ENCODE measurements at places on chromosomes 2 and 18. TPM values are rescaled to one million over a fixed set of nuclear protein-coding genes. Genes with fewer than 3 reads are reported as not detected.

DNA sequence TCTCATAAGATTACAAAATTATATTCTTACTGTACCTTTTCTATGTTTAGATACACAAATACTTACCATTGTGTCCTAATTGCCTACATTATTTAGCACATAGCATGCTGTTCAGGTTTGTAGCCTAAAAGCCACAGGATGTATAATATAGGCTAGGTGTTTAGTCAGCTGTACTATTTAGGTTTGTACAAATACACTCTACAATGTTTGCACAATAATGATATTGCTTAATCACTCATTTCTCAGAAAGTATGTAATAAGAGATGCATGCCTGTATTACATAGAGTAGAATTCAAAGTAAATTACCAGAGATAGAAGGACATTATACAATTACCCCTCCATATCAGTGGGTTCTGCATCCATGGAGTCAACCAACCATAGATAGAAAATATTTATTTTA lies 201.1 kb upstream of the COL3A1 start:
- H3K4me1 ChIP-seq = no peaks in the 10 kb centered on the region
- no peak overlapping the region for H3K27ac ChIP-seq
- no peaks in the 10 kb centered on the region for H3K36me3 ChIP-seq
- H3K27me3 ChIP-seq = no peaks in the 10 kb centered on the region
- no peak overlapping the region for H3K4me3 ChIP-seq
- DNase-seq = no peak

GRCh38 chr2:174682007-174682577 lies 82.2 kb downstream of the CHRNA1 start:
- H3K27me3 ChIP-seq = no peaks in the 10 kb centered on the region
- peak overlapping the region; percentile 92 for H3K4me3 ChIP-seq
- no peaks in the 10 kb centered on the region for H3K36me3 ChIP-seq
- DNase-seq = no peak

DNA sequence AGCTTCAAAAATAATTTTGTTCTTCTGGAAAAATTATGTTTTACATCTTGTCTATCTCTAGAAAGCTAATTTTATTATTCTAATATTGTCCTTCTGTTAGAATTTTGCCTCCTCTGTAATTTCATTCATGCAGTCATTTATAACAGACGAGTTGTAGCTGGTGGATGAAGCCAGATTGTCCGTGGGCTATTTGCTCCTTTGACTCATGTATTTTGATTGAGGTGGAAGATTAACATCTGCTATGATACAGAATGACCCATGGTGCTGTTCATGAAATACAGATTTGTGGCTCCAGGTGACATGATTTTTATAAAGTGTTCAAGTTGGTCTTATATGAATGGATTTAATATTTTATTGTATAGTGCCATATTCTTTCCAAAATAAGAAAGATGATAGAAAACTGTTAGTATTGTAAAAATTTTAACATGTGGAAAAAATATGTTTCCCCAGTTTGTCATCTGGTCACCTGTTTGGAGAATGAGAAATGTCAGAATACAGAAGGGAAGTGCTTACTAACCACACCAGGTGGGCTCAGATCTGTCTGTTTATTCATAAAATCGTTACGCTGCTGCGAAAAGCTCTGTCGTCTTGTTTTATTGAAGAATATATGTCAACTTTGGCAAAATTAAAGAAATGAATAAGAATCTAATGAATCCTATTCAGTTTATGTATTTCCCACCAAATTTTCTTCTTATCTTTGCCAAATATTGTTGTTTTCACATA lies 20.4 kb upstream of the L3MBTL4 start:
- no peaks in the 10 kb centered on the region for H3K27me3 ChIP-seq
- H3K4me3 ChIP-seq = no peak overlapping the region

DNA sequence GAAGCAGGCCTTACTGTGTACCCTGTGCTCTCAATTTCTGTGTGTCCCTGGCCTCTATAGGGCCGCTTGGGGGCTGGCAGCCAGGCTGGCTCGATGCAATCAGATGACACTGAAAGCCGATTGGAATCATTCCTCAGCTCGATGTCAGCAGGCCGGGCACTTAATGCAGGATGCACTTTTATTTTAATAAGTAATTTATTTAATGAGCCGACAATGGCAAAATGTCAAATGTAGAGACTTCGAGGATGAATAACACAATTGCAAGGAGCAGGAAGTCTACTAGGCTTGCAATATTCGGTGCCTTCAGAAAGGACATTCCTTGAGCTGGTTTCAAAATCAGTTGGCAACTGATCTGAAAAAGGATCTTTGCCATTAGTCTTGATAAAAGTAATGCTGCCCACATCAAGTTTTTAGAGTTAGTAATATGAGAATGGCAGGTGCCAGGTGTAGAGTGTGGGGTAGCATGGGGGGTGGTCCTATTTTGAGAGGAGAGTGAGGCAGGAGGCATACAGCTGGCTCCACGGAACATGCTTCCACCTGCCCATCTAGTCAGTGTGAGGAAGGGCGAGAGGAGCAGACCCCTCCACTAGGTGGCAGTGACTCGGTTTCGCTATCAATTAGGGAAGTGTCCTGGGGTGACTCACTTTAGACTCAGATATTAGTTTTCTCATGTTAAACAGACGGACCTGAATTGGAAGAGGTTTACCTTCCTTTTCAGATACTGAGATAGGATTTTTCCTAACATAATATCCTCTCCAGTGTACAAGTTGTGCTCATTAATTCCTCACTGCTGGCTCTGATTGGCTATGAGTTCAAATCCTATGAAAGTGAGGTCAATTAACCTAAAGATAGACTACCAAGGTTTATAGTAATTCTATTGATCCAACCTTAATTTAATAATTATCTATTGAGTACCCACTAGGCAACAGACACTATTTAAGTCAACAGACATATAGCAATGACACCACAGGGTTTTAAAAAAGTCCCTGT lies 80.9 kb downstream of the NABP1 start:
- H3K4me1 ChIP-seq = no peaks in the 10 kb centered on the region
- peak overlapping the region; percentile 25 for H3K27ac ChIP-seq
- DNase-seq = no peak
- no peak overlapping the region for H3K4me3 ChIP-seq
- H3K27me3 ChIP-seq = no peaks in the 10 kb centered on the region
- H3K36me3 ChIP-seq = no peaks in the 10 kb centered on the region

DNA sequence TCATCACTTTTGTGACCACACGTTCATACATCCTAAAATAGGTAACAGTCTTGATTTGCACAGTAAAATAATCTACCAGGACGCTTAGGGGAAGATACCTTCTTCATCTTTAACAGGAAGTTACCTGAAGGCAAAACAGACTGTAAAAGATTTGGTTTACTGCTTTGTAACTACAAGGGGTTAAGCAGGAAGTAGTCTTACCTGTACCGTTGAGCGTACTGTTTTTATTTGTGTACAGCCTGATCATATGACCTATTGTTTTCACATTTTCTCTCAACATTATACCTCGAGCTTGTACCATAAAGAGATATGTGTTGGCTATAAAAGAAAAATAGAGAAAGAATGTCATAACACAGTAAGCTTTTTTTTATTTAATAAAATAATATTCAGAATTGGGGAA lies 18.3 kb downstream of the B4GALT6 start:
- no peaks in the 10 kb centered on the region for H3K27me3 ChIP-seq
- no peak overlapping the region for H3K4me3 ChIP-seq
- no peaks in the 10 kb centered on the region for H3K4me1 ChIP-seq
- no peak overlapping the region for H3K27ac ChIP-seq
- DNase-seq = no peak
- no peaks in the 10 kb centered on the region for H3K36me3 ChIP-seq

- no peak overlapping the region for H3K4me3 ChIP-seq
- H3K4me1 ChIP-seq = no peaks in the 10 kb centered on the region
- H3K27ac ChIP-seq = peak overlapping the region; percentile 46
- no peak for DNase-seq
- H3K36me3 ChIP-seq = peaks cover under 1% of the 10 kb centered on the region
- H3K27me3 ChIP-seq = no peaks in the 10 kb centered on the region
Observed at GRCh38 chr2:189559579-189560272, 20.9 kb downstream of the SLC40A1 start.

DNA sequence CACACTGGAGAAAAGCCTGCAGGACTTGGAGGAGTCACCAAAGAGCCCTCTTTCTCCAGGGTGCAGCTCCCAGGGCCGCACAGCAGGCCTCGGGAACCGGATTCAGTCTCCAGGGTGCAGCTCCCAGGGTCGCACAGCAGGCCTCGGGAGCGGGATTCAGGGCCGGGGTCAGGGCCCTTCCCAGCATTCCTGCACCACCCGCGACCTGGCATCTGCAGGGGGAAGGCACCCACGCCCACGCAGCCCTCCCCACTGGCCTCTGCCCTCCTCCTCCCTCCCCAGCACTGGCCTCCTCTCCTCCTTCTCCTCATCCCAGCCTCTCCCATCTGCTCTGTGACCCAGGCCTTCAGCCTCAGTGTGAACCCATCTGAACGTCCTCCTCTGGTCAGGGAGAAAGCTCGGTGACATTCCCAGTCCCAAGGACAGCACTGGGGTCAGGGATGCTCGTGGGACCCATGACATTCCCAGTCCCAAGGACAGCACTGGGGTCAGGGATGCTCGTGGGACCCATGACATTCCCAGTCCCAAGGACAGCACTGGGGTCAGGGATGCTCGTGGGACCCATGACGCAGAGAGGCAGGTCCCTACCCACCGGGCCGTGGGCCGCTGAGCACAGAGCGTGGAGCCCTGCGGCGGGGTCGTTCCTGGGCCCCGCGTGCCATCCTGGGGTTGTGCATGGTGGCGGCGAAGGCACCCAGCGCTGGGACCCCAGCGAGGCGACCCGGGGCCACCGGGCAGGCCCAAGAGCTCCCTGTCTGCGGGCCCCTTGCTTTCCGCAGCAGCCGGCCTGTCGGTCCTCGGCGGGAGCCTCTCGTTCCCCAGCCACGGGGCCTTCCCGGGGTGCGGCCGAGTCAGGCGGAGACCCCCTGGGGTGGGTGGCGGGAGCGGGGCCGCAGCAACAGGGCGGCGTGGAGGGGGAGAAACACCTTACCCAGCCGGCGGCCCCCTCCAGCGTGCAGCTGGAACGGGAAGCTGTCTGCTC lies 550.2 kb upstream of the SALL3 start:
- H3K27ac ChIP-seq = no peak overlapping the region
- peaks cover 9% of the 10 kb centered on the region for H3K27me3 ChIP-seq
- H3K4me1 ChIP-seq = no peaks in the 10 kb centered on the region

DNA sequence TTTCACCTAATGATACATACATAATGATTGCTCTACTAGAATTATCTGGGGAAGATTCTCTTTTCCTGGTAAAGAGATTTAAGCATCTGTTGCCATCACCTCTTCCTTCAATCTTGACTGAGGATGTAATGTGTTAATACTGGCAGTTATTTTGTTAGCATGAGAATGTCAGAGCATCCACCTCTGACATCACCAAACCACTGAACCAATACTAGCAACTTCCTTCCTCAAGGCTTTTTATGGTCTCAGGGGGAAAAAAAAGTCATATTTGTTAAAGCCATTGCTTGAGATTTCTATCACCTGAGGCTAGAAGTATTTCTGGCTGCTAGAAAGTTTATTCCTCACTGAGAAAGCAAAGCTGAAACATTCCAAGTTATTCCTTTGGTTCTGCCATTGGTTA lies 48.5 kb downstream of the DSEL start:
- no peaks in the 10 kb centered on the region for H3K36me3 ChIP-seq
- H3K4me1 ChIP-seq = no peaks in the 10 kb centered on the region
- H3K4me3 ChIP-seq = no peak overlapping the region
- no peak for DNase-seq

- H3K4me1 ChIP-seq = no peaks in the 10 kb centered on the region
- H3K27ac ChIP-seq = no peak overlapping the region
- no peaks in the 10 kb centered on the region for H3K36me3 ChIP-seq
- DNase-seq = no peak
- H3K27me3 ChIP-seq = no peaks in the 10 kb centered on the region
- H3K4me3 ChIP-seq = no peak overlapping the region
Observed at GRCh38 chr18:43279015-43279744, 1.9 kb upstream of the SYT4 start.

DNA sequence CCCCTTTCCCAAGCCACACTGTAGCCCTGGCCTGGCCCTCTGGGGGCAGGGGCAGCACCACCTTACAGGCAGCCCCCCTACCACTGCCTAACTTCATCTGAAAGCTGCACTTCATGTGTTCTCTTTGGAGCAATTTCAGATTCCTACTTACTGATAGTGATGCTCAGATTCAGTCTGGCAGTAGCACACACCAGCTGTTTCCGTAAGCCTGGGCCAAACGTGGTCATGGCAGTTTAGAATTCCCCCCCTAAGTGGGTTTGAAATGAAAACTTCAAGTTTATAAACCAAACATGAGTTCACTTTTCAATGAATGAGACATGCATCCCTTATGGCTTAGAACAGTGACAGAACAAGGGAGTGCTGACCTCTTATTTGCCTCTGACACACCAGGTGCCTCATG lies 29.4 kb downstream of the GDF7 start:
- DNase-seq = no peak
- no peaks in the 10 kb centered on the region for H3K36me3 ChIP-seq
- H3K27me3 ChIP-seq = no peaks in the 10 kb centered on the region
- H3K4me3 ChIP-seq = no peak overlapping the region

GRCh38 chr2:124122340-124122739 lies 97.3 kb downstream of the CNTNAP5 start:
- H3K4me3 ChIP-seq = no peak overlapping the region
- no peak for DNase-seq
- no peaks in the 10 kb centered on the region for H3K36me3 ChIP-seq
- H3K4me1 ChIP-seq = no peaks in the 10 kb centered on the region

- no peaks in the 10 kb centered on the region for H3K4me1 ChIP-seq
- DNase-seq = no peak
Observed at GRCh38 chr2:17311771-17312511, 206.3 kb downstream of the RAD51AP2 start.

GRCh38 chr2:31547485-31547884 lies 33.3 kb downstream of the SRD5A2 start:
- H3K4me1 ChIP-seq = no peaks in the 10 kb centered on the region
- no peak for DNase-seq
- H3K27me3 ChIP-seq = no peaks in the 10 kb centered on the region
- no peak overlapping the region for H3K27ac ChIP-seq
- H3K4me3 ChIP-seq = no peak overlapping the region
- no peaks in the 10 kb centered on the region for H3K36me3 ChIP-seq

DNA sequence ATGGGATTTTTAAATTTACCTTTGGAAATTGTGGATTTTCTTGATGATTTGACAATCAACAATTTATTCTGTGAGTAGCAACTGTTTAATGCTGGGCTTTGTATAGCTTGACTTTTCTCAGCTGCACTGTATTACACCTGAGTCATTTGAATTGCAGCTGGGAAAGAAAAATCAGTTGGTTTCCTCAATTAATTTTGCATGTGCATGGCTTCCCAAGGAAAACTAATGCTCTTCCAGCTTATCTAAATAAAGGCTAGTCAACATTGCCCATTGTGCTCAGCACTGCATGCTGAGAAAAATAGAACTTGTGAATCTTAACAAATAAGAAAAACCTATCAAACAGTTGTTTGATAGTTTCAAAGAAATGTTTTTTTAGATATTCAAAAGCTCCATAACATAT lies 268.3 kb upstream of the CDH20 start:
- H3K4me3 ChIP-seq = no peak overlapping the region
- no peaks in the 10 kb centered on the region for H3K4me1 ChIP-seq
- no peaks in the 10 kb centered on the region for H3K36me3 ChIP-seq
- no peak for DNase-seq

Gene SLC16A14
- total RNA-seq = 1.9 TPM

Gene ITGB6
- 25.3 TPM for total RNA-seq

Gene SGPP2
- 33.6 TPM for total RNA-seq

Gene LHCGR
- 0.22 TPM for total RNA-seq

Gene HS6ST1
- total RNA-seq = 73.8 TPM

Gene RTP5
- not detected for total RNA-seq

Gene EFR3B
- 0.34 TPM for total RNA-seq

Gene MAPRE2
- 9.0 TPM for total RNA-seq

Gene ARHGEF4
- 77.8 TPM for total RNA-seq

Gene KDSR
- total RNA-seq = 20.8 TPM
